ENCODE measurements at places on chromosomes 2 and 18.
A peak's percentile ranks its signal among the peaks of the same experiment; 100 is the strongest.

GRCh38 chr2:148458171-148458570 is 186.4 kb upstream of the EPC2 start:
- no peak for DNase-seq

GRCh38 chr2:144152817-144153271 is 367.1 kb downstream of the ZEB2 start:
- DNase-seq = peak; percentile 5

DNA sequence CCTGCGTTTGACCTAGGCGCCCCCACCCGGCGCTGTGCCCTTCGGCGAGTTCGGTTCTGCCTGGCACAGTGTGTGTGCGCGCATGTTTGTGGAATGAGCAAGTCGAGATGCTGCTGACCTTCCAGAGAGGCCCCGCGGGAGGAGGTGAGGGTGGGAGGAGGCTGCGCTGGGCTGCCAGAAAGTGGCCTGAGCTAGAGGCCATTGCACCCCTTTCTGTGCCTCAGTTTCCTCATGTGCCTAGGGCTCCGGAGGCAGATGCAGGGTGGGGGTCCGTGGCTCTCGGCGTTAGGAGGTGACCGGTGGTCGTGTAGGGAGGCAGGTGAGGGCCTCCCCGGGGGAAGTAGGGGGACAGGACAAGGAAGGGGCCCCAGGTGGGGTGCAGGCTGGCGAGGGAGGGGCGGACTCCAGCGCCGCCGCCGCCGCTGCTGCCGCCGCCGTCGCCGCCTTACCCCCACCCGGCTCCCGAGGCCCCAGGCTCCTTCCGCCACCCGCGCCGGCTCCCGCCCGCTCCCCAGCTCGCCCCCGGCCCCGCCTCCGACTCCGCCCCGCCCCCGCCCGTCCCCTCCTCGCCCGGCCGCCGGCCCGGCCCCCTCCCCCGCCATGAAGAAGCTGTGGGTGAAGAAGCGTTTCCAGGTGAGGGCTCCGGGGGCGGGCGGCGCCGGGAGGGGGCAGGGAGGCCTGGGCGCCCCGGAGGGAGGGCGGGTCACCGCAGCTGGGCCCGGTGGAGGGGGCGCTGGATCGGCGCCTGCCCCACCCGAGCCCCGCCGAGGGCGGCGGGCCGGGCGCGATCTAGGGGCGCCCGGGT is 7.0 kb downstream of the SPEG start:
- peak; percentile 30 for DNase-seq

GRCh38 chr2:132668189-132668823 is 1.7 kb downstream of the LYPD1 start:
- DNase-seq = no peak

DNA sequence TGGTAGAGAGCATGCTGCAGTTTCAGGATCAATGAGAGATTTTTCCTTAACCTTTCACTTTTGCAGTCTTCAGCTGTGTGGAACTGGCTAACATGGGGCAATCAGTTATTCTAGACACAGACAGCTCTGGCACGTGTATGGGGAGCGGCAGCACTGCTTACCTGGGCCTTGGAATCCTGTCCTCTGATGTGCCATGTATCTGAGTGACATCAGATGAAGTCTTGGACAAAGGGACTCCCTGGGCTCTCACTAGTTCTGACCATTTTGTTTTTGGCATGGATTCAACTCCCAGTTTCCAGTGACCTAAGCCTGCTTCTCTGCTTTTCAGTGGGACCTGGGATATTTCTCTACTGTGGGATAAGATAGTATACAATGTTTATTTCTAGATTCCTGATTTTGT is 54.3 kb downstream of the RNF144A start:
- no peak for DNase-seq

DNA sequence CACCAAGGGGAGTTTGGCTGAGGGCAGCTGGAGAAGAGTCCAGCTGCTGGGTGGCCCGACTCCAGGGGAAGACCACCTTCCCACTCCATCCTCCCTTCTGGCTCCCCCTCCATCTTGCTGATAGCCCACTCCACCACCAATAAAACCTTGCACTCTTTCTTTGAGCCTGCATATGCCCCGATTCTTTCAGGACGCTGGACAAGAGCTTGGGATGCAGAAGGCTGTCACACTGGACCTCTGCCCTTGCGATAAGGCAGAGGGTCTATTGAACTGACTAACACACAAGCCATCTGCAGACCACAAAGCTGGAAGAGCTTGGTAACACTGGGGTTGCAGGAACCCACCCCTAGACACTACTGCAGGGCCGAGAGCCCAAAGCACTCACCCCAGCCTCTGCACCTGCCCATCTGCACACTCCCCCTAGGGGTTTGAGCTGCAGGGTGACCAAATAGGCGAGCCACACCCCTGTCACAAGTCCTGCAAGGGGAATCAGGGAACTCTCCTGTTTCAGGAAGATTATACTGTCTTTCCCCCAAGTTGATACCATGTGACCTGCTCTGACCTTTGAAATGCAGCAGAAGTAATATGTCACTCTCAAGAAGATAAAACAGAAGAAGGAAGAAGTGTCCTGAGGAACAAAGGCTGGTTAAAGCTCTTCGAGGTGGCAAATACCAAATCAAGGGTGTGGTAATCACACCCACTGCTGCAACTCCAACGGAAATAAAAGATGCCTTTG is 70.5 kb downstream of the SMAD4 start:
- no peak for DNase-seq

DNA sequence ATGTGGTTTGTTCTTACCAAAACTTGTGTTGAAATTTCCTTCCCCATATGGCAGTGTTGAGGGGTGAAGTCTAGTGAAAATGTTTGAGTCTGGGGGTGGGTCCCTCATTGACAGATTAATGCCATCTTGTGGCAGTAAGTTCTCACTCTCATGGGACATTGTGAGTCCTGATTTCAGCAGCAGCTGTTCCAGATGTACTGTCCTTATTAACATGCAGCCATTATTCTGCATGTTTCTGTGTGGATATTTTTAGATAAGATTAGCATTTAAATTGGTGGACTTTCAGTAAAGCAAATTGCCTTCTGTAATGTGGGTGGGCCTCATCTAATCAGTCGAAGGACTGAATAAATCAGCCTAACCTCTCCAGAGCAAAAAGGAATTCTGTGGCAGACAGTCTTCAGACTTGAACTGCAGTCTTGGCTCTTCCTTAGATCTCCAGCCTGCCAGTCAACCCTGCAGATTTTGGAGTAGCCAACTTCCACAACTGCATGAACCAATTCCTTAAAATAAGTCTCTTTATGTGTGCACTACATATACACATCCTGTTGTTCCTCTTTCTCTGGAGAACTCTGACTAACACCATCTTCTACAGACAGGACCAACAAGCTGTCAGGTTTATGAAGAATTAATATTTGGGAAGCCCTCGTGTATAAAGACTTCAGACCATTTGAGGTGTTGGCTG is 138.7 kb upstream of the ZNF516 start:
- DNase-seq = no peak

DNA sequence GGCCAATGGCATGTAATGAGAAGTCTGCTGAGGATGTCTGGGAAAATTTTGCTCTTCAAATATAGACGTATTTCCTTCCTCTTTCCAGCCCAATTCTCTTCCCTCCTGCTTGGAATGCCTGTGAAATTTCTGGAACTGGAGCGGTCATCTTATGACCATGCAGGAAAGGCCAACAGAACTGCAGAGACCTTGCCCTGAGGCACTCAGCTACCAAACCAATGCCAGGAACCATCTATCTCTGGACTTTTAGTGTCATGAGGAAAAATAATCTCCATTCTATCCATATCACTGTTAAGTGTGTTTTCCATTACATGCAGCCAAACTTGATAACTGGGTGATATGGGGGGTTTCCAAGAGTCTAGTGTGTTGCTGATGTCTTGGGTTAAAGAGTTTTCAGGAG is 363.7 kb downstream of the SLC4A3 start:
- DNase-seq = no peak

GRCh38 chr2:15715596-15715995 is 123.9 kb downstream of the DDX1 start:
- DNase-seq = no peak

- DNase-seq = no peak
Measured at GRCh38 chr2:207819021-207819797, 49.5 kb upstream of the FZD5 start.

DNA sequence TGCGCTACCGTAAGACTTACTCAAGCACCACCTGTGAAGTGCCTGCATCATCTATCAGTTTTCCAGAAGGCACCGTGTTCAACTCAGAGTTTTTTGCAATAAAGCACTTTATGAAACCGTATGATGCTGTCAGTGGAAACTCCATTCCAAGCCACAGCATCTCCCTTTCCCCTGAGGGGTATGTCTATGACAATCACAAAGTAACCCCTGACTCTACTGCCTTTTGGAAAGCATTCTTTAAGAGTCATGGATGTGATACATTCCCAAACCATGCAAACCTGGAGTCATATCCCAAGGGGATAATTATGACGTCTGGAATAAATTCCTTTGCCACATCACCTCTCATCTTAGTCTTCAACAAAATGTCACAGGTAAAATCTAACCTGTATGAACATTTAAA is 39.2 kb downstream of the UNC50 start:
- DNase-seq = no peak

DNA sequence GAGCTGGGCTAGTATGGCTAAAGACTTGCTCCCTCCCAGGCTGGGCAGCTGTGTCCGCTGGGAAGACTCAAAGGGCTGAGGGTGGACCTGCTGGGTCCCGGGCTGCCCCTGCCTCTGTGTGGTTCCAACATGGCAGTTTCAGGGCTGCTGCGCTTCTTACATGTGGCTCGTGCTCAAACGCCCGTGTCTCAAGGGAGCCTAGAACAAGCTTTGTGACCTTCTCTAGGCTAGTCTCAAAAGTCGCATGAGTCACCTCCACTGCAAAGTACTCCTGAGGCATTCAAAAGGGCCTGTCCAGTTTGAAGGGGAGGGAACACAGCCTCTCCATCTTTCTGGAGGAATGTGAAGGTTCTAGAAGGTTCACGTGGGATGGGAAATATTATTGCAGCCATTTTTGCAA is 44.7 kb upstream of the RAB31 start:
- DNase-seq = no peak

- no peak for DNase-seq
Measured at GRCh38 chr2:150109028-150109427, 378.4 kb downstream of the RND3 start.

DNA sequence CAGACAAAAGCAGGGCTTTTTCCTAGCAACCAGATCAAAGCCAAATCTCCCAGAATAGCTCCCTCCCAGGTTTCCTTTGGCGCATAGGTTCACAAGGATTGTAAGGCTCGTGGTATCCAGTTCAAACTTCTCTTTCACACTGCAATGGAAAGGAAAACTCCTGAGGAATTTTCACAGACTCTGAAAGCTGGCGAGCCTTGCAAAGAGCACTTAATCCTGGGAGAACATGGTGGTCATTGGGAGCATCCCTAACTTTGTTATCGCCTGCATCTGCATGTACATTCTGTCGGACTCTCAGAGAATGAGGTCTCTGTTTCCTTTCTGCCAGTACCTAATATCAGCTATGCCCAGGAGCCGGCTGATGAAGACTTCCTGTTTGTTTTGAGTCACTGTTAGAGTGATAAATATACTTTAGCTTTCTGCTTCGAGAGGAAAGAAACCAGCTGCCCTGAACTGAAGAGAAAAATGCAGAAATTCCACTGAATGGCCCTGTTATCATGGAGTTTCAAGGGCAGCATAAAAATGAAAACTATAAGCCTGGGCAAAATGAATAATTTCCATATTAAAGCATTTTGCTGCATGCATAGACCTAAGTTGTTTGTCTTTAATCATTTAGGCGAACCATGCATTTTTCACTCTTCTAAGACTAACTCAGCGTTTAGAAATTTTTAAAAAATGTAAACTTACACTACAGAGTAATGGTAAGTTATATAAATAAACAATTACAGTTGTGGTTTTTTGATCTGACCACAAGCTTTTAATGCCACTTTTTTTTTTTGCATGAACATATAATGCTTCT is 76.4 kb upstream of the ZEB2 start:
- DNase-seq = peak; percentile 45

DNA sequence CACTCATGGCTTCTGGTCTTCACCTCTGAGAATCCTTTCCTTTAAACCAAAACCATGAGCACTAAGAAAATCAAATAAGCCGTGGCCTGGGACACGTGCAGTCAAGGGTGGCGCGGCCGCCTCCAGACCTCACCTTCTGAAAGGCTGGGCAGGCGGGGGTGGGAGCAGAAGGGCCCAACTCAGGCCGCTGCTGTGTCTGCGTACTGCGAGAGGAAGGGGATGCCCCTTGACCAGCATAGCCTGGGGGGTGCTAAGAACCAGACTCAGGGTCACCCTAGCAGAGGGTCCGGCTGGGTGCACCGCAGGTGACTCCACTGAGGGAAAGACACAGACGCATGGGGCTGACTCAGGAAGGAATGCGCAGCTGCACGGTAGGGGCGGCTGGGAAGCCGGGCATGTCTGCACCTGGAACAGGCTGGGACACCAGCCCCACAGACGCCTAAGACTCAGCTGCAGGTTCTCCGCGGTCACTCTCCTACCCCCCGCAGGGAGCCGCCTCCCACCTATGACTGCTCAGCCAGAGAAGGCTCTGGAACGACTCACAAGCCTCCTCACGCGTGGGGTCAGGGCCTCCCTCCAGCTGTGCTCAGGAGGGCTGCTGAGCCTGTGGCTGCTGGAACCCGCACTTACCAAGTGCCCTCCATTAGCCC is 432.4 kb upstream of the MYT1L start:
- DNase-seq = no peak

GRCh38 chr18:76102626-76103025 is 392.4 kb downstream of the ZNF516 start:
- DNase-seq = no peak

- DNase-seq = no peak
Measured at GRCh38 chr2:153214337-153214736, 264.2 kb downstream of the RPRM start.

DNA sequence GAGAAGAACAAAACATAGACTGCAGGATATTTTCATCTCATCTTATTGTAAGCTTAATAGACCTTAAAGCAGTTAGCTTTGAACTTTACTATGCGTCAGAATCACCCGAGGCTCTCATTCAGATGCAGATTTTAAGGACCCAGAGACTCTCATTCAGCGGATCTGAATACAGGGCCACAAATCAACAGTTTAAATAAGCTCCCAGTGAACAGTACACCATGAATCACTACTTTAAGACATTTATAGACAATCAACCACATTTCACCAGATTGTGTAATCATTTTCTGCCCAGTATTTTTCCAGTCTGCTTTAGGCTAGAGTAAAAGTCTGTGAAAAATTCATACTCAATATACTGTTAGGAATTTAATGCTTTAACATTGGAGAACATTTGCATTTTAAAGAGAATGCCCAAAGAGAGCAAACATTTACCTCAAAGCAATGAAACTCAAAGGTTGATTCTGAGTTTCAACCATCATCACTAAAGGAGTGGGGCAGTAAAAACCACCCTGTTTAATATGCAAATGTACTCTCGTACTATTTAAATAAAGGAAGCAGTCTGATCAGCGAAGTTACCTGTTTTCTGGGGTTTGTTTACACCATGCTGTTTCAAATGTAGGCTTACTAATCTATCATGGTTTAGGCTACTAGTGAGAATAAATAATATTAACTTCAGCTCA is 11.0 kb upstream of the ALPK2 start:
- no peak for DNase-seq

GRCh38 chr2:236582968-236583367 is 13.3 kb downstream of the ACKR3 start:
- no peak for DNase-seq

- DNase-seq = no peak
Measured at GRCh38 chr2:144067506-144067905, 452.4 kb downstream of the ZEB2 start.

All from CD4-positive, alpha-beta T cell treated with Interleukin-4 for 4 hours (primary cell).